ENCODE measurements at places on chromosomes 16 and 17. TPM values are rescaled to one million over a fixed set of nuclear protein-coding genes. Genes with fewer than 3 reads are reported as not detected.

DNA sequence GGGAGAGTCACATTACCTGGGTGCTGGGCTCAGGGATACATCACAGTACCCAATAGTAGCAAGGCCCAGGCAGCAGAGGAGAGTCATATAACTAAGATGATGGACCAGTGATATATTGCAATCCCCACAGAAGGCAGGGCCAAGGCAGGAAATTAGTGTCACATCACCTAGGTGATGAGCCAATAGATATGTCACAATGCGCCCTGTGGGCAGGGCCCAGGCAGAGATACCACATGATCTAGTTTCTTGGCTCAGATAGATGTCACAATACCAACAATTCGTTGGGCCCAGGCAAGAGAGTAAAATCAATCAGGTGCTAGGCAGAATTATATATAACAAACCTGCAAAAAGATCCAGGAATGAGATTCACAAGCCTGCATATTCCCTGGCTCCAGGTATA lies 2111.5 kb downstream of the TP53TG3F start:
- no peak for DNase-seq

- DNase-seq, result no peak
These were observed 21.3 kb downstream of the GNA13 start for GRCh38 chr17:65035191-65035590.

DNA sequence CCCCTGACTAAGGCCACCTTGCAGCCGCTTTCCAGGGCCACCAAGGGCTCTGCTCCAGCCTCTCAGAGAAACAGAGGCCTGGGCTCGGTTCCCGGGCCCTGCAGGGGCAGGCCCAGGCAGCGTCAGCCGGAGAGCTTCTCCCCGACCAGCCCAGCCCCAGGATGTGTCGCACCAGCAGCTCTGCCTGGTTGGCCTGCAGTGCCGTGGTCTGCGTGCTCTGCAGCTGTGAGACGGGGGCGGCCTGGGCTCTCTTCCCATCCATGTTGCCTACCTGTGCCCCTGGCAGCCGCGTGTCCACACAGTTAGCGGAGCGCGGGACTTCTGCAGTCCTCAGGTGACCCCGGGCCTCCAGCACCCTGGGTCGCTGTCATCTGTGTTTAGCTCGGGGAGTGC lies 4.8 kb downstream of the IGFALS start:
- DNase-seq, result no peak

DNA sequence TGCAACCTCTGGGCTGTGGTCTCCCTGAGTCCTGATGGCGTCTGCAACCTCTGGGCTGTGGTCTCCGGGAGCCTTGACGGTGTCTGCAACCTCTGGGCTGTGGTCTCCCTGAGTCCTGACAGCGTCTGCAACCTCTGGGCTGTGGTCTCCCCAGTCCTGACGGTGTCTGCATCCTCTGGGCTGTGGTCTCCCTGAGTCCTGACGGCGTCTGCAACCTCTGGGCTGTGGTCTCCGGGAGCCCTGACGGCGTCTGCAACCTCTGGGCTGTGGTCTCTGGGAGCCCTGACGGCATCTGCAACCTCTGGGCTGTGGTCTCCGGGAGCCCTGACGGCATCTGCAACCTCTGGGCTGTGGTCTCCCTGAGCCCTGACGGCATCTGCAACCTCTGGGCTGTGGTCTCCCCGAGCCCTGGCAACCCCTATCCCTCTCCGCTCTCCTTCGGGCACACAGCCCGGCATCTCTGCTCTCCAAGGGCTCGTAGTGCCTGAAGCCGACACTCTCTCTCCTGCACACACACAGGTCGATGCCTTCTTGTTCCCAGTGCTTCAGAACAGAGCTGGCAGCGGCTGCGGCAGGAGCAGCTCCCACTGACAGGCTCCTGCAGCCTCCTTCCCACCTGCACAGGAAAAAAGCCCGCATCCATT lies 45.6 kb downstream of the METRNL start:
- DNase-seq, result no peak

CTRB2 gene
- 0.76 TPM for total RNA-seq

DNA sequence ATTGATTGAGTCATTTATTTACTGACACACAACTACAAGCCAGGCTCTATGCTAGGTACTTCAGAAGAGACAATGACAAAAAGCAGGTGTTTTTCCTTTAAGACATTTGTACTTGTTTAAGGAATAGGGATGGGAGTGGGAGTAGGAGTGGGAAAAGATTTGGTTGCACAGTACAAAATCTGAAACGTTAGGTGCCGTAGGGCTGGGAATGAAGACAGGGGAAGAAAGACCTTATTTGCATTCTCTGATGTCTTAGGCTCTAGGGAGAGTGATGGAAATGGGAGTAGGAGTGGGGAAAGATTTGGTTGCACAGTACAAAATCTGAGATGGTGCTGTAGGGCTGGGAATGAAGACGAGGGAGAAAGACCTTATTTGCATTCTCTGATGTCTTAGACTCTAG lies 28.7 kb upstream of the OR4D1 start:
- no peak for DNase-seq

DNA sequence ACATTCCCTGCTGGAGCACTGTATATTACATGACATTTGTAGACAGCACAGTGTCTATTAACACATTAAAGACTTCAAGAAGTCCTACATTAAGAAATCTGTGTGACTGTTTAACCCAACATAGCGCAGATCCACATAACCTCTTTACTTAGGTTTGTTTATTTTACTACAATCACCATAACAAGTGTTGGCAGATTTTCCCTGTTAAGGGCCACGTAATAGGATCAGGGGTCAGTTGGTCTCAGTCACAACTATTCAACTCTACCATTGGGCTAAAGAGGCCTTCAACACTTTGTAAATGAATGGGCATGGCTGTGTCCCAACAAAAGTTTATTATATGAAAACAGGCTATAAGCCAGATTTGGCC lies 51.3 kb upstream of the ADORA2B start:
- no peak for DNase-seq

PDP2 gene
- total RNA-seq, result 27.2 TPM

NPIPB13 gene
- total RNA-seq, result 20.5 TPM

Data from Calu3 (cell line).